Fibroblast of the conjunctiva (primary cell): ENCODE measurements at places on chromosomes 1 and 21.

GRCh38 chr1:61967750-61968149, 225.5 kb downstream of the PATJ start:
- no peak for DNase-seq

GRCh38 chr21:41827951-41828883, 50.9 kb downstream of the PRDM15 start:
- DNase-seq, result no peak

DNA sequence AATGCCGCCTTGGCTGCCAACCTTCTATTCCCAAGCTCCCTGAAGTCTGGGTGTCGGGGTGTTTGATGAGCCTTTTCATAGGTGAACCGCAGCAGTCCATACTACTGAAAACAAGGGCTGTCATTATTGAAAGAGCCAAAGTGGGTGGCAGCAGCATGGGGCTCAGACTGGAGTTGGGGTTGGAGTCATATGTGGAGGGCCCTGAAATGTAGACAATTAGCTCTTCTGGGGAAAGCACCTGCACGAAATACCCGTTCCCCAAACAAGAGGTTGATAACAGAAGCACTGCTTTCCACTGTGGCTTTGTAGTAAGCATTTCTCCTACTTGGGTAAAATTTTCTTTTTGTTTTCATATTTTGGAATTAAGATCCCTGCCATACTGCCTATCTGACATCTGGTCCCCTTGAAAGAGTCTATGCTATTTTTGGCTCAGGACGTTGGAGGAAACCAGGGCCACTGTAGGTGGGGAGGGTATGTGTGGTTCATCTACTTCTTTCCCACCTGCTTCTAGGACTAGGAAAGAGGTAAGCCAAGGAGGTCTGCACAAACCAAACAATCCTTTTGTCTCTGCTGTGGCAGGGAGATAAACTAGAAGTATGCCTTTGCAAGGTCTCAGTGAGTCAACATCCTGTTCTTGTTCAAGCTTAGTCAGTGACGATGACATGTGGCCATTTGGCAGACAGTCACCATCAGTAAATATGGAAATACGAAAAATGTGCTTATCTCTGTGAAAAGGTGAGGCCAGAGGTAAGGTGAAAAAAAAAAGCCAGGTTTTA, 197.0 kb upstream of the UBE2U start:
- no peak for DNase-seq

- no peak for DNase-seq
These were observed 11.9 kb downstream of the PRRX1 start for GRCh38 chr1:170675865-170676264.

GRCh38 chr1:60665311-60665710, 417.1 kb upstream of the NFIA start:
- no peak for DNase-seq

DNA sequence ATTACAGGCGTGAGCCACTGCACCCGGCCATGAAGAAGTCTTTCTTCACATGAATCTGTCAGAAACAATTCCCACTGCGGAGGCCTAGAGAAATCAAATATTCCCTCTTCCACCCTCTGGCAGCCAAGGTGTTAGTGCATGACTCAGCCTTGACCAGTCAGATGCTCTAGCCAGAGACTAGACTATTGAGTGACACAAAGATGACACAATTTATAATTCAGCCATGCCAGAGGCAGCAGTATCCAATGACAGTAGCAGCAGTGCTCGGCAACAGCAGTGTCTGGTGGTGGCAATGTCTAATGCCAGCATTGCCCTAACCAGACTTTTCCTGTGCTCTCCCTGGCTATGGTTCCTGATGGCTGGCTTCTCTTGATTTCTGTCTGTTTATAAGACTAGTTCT, 8.7 kb downstream of the CTXND2 start:
- DNase-seq, result no peak
